Activated naive CD4-positive, alpha-beta T cell treated with anti-CD3 and anti-CD28 coated beads, Interleukin-2, amount 50 U/mL, for 16 hours (primary cell): ENCODE measurements at places on chromosomes 6 and 20.

GRCh38 chr6:113306552-113307145 lies 550.5 kb upstream of the MARCKS start:
- DNase-seq: peak; percentile 25

GRCh38 chr6:42302411-42302810 lies 84.8 kb upstream of the MRPS10 start:
- no peak for DNase-seq

DNA sequence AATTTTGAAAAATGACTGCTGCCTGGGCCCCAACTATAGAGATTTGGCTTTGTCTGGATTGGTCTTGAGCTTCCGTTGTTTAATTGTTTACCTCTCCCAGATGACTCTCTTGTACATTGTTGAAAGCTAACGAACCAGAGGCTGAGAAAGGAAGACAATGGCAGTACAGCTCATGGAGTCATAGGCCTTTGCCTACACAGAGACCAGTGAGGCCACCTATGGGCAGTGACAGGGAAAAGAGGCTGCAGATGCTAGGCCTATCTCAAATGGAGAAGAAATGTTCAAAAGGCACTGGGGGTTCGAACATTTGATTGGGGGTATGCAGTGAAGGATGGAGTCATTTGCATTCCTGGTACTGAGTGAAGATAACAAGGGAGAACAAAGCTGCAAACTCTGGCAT lies 29.1 kb downstream of the OPN5 start:
- DNase-seq: no peak

DNA sequence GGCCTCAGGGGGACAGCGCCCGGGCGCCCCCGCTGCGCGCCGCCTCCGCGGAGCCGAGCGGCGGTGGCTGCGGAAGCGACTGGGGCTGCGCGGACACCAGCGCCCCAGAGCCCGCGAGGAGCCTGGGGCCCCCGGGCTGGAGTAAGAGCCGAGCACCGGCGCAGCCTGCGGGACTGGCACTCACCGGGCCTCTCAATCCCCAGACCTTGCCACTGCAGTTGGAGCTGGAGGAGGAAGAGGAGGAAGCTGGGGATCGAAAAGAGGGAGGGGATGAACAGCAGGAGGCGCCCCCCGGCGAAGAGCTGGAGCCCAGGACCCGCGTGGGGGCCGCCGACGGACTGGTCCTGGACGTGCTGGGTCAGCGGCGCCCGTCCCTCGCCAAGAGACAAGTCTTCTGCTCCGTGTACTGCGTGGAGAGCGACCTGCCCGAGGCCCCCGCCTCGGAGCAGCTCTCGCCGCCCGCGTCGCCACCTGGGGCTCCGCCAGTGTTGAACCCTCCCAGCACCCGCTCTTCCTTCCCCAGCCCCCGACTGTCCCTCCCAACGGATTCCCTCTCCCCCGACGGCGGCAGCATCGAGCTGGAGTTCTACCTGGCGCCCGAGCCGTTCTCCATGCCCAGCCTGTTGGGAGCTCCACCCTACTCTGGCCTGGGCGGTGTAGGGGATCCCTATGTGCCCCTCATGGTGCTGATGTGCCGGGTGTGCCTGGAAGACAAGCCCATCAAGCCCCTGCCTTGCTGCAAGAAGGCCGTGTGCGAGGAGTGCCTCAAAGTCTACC lies 590 bp downstream of the RNF217 start:
- DNase-seq: no peak

- no peak for DNase-seq
Measured at GRCh38 chr6:6251555-6252280, 68.7 kb downstream of the F13A1 start.

GRCh38 chr6:4656106-4656505 lies 120.1 kb upstream of the CDYL start:
- DNase-seq: no peak

- DNase-seq: no peak
Measured at GRCh38 chr6:72864236-72864635, 242.4 kb downstream of the KCNQ5 start.

- no peak for DNase-seq
Measured at GRCh38 chr6:53366128-53366641, 17.4 kb upstream of the ELOVL5 start.

DNA sequence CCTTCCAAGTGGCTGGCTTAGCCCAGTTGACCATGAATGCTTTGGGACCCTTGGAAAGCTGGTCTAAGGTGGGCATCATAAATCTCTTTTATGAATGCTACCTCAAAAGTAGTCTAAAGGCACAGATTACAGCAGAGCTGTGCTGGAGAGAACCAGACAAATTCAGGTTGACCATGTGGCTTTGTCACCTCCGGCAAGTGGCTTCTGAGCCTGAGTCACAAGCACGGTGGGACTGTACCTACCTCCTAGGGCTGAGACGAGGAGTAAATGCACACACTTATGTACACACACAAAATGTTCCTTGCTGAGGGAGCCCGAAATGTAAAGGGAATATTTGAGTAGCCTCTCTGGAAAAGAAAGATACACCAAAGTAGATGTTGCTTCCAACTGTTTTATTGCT lies 155.9 kb downstream of the NFATC2 start:
- DNase-seq: no peak

DNA sequence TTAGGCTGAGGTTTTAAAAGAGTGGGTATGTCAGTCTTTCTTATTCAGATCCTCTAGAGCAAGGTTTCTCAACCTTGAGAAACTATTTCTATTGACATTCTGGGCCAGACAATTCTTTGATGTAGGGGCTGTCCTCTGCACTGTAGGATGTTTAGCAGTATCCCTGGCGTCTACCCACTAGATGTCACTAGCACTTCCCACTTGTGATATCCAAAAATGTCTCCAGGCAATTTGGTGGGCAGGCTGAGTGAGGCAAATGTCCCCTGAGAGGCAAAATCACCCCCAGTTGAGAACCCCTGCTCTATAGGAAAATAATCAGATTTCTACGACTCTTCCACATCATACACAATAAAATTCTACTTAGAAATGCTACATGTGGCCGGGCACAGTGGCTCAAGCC lies 7.7 kb upstream of the ZKSCAN8 start:
- DNase-seq: no peak

- no peak for DNase-seq
Measured at GRCh38 chr6:126914172-126914571, 204.3 kb upstream of the RSPO3 start.

DNA sequence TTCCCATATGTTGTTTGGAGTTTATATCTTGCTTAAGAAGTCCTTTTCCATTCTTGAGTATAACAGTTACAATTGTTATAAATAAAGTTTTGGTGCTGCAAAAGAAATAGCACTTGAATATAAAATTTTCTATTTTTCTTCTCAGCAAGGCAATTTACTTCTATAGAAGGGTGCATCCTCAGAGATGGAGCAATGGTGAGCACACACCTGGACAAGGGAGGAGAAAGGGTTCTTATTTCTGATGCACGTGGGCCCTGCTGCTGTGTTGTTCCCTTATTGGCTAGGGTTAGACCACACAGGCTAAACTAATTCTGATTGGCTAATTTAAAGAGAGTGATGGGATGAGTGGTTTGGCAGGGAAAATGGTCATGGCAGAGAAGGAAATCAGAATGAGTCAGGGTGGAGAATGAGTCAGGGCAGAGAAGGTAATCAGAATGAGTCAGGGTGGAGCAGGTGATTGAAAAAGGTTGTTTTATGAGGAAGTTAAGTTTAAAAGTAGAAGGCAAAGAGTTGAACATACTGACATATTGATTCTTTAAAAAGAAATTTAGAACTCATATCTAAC lies 38.0 kb downstream of the CST8 start:
- DNase-seq: no peak

DNA sequence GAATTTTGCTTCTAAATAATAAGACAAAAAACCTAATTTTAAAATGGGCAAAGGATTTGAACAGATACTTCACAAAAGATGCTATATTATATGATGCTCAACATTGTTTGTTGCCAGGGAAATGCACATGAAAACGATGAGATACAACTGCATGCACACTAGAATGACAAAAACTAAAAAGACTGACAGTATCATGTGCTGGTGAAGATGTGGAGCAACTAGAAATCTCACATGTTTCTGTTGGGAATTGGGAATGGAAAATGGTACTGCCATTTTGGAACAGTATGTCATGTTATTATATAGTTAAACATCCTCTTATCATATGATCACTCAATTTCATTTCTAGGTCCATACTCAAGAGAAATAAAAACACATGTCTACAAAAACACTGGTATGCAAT lies 13.4 kb upstream of the SNX9 start:
- no peak for DNase-seq
